Right ventricle myocardium inferior (tissue), 1 donor: ENCODE measurements at places on chromosomes 7 and 10. TPM values are rescaled to one million over a fixed set of nuclear protein-coding genes. Genes with fewer than 3 reads are reported as not detected.

- no peak for DNase-seq
Measured at GRCh38 chr7:138188290-138188858, 112.1 kb downstream of the AKR1D1 start.

DNA sequence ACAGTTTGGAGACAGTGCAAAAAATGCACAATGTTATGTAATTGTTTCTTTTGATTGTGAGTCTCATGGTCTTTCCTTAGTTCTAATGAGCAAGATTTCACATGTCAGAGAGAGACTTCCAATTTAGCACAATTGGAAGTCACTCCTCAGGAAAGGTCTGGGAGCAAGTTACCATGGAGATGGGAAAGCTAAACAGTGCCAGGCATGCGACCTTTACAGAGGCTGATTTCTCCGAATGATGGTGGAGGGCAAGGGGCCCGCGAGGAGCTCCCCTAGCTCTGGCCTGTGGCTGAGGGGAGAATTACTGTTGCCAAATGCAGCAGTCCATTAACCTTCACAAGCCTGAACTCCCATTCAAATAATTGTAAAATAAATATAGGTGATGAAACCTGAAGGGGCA is 59.3 kb downstream of the CDCA7L start:
- no peak for DNase-seq

GRCh38 chr7:131723926-131724325 is 167.5 kb upstream of the PODXL start:
- no peak for DNase-seq

DNA sequence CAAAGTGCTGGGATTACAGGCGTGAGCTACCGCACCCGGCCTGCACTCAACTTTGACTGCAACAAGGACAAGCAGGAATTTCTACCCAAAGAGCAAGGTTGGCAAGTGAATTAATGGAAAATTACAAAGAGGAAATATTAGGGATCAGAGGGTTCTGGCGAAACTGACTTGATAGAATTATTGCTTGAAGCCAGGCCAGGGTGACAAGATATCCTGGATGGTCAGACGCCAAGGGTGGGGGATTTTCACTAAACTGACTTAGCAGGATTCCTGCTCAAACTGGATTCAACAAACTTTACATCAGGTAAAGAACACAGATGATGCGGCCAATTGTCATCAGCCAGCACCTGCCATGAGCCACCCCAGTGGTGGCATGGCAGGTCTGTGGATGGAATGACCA is 603.6 kb upstream of the MGMT start:
- DNase-seq: no peak

- DNase-seq: no peak
Measured at GRCh38 chr10:20048161-20048560, 231.9 kb downstream of the PLXDC2 start.

Gene TRIM56
- total RNA-seq: 21.0 TPM

Gene ASIC3
- 5.5 TPM for total RNA-seq

Gene EPHB4
- total RNA-seq: 27.0 TPM

Gene CLCN1
- not detected for total RNA-seq

Gene PRSS2
- not detected for total RNA-seq

GRCh38 chr7:28755255-28755654 is 202.9 kb downstream of the TRIL start:
- DNase-seq: no peak

- DNase-seq: no peak
Measured at GRCh38 chr10:17655567-17656146, 11.7 kb downstream of the STAM start.

GRCh38 chr10:132349766-132350165 is 17.8 kb downstream of the LRRC27 start:
- no peak for DNase-seq

DNA sequence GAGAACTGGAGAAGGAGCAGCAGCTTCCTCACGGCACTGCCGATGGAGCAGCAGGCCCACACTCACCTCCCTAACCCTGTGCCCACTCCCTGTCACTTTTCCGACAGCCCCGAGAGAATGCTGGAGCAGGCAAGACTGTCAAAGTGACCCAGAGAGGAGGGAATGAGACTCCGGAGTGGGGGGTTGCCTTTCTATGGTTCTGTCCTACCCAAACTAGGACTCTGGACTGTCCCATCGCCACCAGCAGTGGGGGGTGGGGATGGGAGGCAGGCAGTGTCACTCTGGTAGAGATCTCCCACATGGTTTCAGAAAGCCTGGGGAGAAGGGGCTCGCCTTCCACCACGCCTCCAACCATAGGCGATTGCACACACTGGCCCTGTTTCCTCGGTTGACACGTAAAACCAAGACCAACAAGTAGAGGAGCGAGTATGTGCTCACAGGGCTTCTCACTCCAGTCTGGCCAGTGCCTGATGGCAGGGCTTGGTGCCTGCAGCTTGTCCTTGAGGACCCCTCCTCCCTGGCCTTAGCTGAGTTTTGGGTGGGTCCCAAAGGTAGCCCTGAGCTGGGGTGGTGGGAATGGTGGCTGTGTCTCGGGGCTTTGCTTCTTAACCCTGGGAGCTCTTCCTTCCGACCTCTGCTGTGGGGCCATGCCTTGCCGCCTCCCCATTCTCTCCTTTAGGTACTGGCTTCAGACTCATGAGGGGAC is 148.5 kb downstream of the PTPN20 start:
- no peak for DNase-seq

Gene C10orf95
- not detected for total RNA-seq
